CD4-positive, alpha-beta T cell (primary cell): ENCODE measurements at places on chromosomes 2 and 18. TPM values are rescaled to one million over a fixed set of nuclear protein-coding genes. Genes with fewer than 3 reads are reported as not detected.

GRCh38 chr2:134736167-134736880, 17.5 kb upstream of the TMEM163 start:
- no peaks in the 10 kb centered on the region for H3K4me1 ChIP-seq
- no peaks in the 10 kb centered on the region for H3K36me3 ChIP-seq
- peak; percentile 18 for DNase-seq
- H3K27me3 ChIP-seq: no peaks in the 10 kb centered on the region
- H3K27ac ChIP-seq: no peak overlapping the region
- no peak overlapping the region for H3K4me3 ChIP-seq

DNA sequence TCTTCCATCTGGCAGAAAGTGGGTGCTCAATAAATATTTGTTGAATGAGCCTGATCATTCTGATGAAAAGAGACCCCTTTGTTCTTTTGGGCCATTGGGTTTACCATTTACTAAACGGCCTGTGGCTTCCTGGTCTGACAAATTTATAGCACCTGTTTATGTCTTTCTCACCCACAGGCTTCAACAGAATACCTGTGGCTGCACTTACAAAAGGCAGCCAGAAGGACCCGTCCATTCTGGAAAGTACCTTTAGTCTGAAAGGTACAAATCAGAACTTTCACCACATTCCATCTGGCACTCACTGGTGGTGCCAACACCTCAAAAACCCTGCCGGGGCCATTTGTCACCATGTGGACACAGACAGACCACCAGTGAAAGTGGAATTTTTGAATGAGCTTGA, 167.5 kb downstream of the ETAA1 start:
- H3K4me3 ChIP-seq: no peak overlapping the region
- no peaks in the 10 kb centered on the region for H3K27me3 ChIP-seq
- no peak for DNase-seq
- H3K4me1 ChIP-seq: no peaks in the 10 kb centered on the region
- no peak overlapping the region for H3K27ac ChIP-seq

GRCh38 chr2:107804608-107805498, 21.8 kb upstream of the RGPD4 start:
- DNase-seq: no peak
- H3K27me3 ChIP-seq: no peaks in the 10 kb centered on the region
- H3K27ac ChIP-seq: no peak overlapping the region
- H3K36me3 ChIP-seq: no peaks in the 10 kb centered on the region
- H3K4me3 ChIP-seq: no peak overlapping the region

The RETSAT gene
- total RNA-seq: 19.2 TPM
